ENCODE measurements at places on chromosomes 13 and 19. TPM values are rescaled to one million over a fixed set of nuclear protein-coding genes. Genes with fewer than 3 reads are reported as not detected.

- no peak for DNase-seq
Observed at GRCh38 chr13:25729201-25729600, 322.6 kb downstream of the SHISA2 start.

DNA sequence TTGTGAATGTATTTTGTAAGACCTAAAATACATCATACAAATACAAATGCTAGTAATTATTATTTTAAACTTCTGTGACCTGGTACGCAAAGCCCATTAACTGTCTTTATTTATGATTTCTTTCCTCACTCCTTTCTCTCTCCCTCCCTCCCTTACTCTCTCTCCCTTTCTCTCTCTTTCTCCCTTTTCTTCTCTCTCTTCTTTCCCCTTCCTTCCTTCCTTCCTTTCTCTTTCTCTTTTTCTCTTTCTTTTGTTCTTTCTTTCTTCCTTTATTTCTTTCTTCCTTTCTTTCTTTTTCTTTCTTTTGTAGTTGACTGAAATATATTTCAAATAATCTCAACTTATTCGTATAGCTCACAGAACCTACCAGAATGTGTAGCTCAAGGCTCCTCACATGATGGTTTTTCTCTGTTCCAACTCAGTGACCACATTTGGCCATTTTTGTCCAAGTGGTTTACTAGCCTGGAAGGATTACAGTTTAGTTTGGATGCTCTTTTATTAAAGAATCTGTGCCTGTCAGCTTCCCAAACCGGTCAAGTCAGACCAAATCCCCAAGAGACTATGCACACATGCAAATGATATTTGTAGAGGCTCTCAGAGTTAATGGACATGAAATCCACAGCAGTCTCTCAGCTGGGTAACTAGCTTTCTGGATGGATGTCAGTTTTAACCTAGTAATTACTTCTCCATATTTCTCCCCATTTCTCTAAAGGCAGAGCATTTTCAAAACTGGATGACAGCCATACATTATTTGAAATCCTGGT is 71.7 kb downstream of the POSTN start:
- DNase-seq: no peak

DNA sequence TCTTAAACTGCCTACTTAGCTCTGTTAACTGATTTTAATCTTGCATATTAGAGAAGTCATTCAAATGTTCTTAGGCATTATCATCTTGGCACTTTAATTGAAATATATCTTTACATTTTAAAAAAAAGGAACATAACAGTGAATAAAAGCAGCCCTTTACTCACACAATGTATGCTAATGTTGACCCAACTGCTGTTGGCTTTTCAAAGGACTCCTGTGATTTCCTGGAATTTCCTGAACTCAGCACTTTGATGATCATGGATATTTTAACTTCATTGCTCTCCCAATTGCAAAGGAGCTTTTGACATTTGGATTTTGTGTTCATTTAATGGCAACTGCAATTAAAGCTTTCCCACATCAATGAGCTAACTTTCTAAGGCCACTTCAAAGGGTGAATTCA is 1230.3 kb downstream of the DIAPH3 start:
- DNase-seq: no peak

DNA sequence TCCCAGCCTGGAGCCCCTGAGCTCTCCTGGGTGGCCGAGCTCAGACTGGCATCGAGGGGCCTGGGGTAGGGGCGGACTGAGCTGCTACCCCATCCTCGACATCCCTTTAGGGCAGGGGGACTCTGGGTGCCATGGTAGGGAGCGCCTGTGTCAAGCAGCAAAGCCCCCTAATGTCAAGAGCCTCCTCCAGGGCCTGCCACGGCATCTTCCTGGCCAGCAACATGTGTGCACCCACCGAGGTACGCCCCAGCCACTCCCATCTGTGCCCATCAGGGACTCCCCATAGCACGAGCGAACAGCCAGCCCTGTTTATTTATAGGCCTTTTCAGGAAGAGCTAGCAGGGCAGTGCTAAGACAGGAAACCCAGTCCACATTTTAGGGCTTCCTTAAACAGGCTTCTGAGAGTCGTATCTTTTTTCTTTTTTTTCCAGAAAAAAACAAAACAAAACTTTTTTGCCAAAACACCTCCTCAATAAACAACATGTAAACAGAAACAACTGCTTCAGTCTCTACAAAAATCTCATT is 14.3 kb downstream of the LRP3 start:
- DNase-seq: no peak

The KIR3DL1 gene
- not detected for total RNA-seq

Data from progenitor cell of endocrine pancreas (in vitro differentiated cells).